PC-3 (cell line): ENCODE measurements at places on chromosomes 4 and X. TPM values are rescaled to one million over a fixed set of nuclear protein-coding genes. Genes with fewer than 3 reads are reported as not detected.

Gene LRIT3
- total RNA-seq: 0.11 TPM in 1 of 2 replicates, not detected in the other

Gene LIMCH1
- total RNA-seq: 19.7 and 27.1 TPM in 2 replicates

Gene CFAP97
- 10.5 and 12.4 TPM in 2 replicates for total RNA-seq

Gene ADGRL3
- total RNA-seq: 0.66 and 0.69 TPM in 2 replicates

Gene MBNL3
- total RNA-seq: 4.4 and 9.7 TPM in 2 replicates

Gene DTHD1
- not detected in 2 replicates for total RNA-seq

Gene CT83
- not detected in 2 replicates for total RNA-seq

Gene DNAAF6
- not detected in 2 replicates for total RNA-seq

Gene PPP2R2C
- total RNA-seq: 7.0 and 9.5 TPM in 2 replicates

Gene SLBP
- 98.3 and 109 TPM in 2 replicates for total RNA-seq

Gene CDS1
- 10.4 and 11.2 TPM in 2 replicates for total RNA-seq

Gene GRID2
- total RNA-seq: 2.2 and 3.5 TPM in 2 replicates

GRCh38 chr4:67038228-67038566, 507.1 kb downstream of the CENPC start:
- H3K36me3 ChIP-seq: no peaks in the 10 kb centered on the region
- no peaks in the 10 kb centered on the region for H3K27me3 ChIP-seq
- peaks cover 15% of the 10 kb centered on the region for H3K4me1 ChIP-seq
- no peak overlapping the region for H3K4me3 ChIP-seq
- no peak overlapping the region for H3K27ac ChIP-seq

DNA sequence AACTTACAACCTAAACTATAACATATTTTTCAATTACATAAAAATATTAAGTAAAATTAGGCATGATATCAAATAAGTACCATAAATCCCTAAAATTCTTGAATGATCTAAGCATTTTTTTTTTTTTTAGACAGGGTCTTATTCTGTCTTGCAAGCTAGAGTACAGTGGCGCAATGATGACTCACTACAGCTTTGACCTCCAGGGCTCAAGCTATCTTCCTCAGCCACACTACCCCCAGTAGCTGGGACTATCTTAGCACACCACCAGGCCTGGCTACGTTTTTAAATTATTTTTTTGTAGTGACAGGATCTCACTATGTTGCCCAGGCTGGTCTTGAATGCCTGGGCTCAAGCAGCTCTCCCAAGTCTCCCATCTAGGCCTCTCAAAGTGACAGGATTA, 1042.3 kb downstream of the FSTL5 start:
- no peak for DNase-seq
- no peak overlapping the region for H3K27ac ChIP-seq
- no peaks in the 10 kb centered on the region for H3K36me3 ChIP-seq
- no peaks in the 10 kb centered on the region for H3K4me1 ChIP-seq
- no peaks in the 10 kb centered on the region for H3K27me3 ChIP-seq

DNA sequence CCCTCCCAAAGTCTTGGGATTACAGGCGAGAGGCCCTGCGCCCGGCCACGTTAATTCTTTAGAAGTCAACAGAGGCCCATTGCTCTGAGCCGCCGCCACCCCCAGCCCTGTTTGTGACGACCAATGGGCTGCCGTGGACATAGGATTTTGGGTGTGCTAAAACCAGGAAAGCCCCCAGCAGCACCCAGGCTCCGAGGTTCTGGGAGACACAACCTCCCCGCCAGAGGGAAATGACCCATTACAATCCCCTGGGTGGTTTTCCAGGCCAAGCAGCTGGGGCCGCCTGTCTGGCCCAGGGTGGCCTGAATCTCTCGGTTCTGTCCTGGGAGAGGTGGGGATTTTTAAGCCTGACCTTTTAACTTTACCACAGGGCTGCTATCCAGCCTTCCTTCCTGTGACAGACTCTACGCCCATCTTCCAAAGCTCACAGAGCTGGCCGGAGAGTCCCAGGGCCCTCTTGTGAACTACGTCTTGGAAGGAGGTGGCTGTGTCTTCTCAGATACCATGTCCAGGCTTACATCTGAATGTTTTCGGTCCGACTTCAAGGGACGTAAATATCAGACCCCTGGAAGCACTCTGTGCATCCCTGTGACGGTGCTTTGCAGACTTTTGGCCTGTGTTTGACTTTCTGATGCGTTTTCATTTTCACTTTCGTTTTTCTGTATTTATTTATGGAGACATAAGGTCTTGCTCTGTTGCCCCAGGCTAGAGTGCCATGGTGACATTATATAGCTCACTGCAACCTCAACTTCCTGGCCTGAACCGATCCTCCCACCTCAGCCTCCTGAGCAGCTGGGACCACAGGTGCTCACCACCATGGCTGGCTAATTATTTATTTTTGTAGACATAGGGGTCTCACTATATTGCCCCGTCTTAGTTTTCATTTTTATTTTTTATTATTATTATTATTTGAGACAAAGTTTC, 36.0 kb downstream of the P2RY8 start:
- DNase-seq: no peak
- H3K27ac ChIP-seq: no peak overlapping the region

DNA sequence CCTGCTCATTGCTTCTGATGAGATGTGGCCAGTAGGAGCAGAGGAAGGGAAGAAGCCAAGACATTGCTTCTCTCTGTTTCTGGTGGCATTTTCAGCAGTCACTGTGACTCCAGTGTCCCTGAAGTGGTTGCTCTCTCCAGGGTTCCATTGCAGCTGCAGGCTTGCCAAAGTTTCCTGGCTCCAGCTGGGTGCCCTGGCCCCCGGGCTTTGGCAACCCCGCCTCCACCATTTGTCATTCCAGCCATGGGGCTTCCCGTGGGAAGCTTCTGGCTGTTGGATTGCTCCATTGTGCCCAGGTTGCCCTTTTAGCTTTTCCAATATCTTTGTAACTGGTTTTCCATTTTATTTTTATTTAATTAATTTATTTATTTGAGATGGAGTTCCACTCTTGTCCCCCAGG, 12.7 kb downstream of the FGFBP1 start:
- no peak overlapping the region for H3K27ac ChIP-seq
- no peaks in the 10 kb centered on the region for H3K36me3 ChIP-seq
- H3K4me3 ChIP-seq: no peak overlapping the region
- peaks cover 15% of the 10 kb centered on the region for H3K4me1 ChIP-seq
- no peaks in the 10 kb centered on the region for H3K27me3 ChIP-seq

- H3K27me3 ChIP-seq: no peaks in the 10 kb centered on the region
- DNase-seq: no peak
- H3K27ac ChIP-seq: no peak overlapping the region
- peaks cover 6% of the 10 kb centered on the region for H3K36me3 ChIP-seq
- H3K4me3 ChIP-seq: peak overlapping the region; percentile 86
Observed at GRCh38 chr4:2961811-2962441, 1.3 kb downstream of the NOP14 start.

- H3K4me3 ChIP-seq: no peak overlapping the region
- peaks cover 24% of the 10 kb centered on the region for H3K4me1 ChIP-seq
- H3K36me3 ChIP-seq: no peaks in the 10 kb centered on the region
- no peaks in the 10 kb centered on the region for H3K27me3 ChIP-seq
- DNase-seq: peak; percentile 81
Observed at GRCh38 chrX:105635794-105636193, 186.5 kb upstream of the NRK start.

GRCh38 chrX:4173743-4174142, 460.3 kb upstream of the PRKX start:
- no peaks in the 10 kb centered on the region for H3K36me3 ChIP-seq
- H3K4me3 ChIP-seq: no peak overlapping the region
- DNase-seq: no peak
- peaks cover 30% of the 10 kb centered on the region for H3K27me3 ChIP-seq
- no peaks in the 10 kb centered on the region for H3K4me1 ChIP-seq

DNA sequence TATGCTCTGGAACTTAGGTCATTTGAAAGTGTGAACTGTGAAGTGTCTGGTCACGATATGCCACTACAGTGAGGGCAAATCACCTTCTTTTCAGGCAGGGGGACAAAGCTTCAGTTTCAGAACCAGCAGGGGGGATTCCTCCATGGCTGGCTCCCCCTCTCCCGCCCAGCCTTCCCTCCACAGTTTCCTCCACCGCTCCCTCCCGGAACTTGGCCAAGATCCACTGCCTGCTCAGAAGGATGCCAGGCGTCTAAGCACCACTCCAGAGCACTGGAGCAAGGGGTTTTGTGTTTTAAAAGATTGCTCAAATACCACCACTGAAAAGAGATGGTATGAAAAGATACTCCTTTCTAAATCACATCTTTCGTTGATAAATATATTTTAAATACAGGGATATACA, 126.9 kb downstream of the ELOVL6 start:
- H3K36me3 ChIP-seq: no peaks in the 10 kb centered on the region
- no peaks in the 10 kb centered on the region for H3K27me3 ChIP-seq
- no peak overlapping the region for H3K4me3 ChIP-seq
- no peak for DNase-seq
- no peak overlapping the region for H3K27ac ChIP-seq

- no peak overlapping the region for H3K4me3 ChIP-seq
- no peaks in the 10 kb centered on the region for H3K27me3 ChIP-seq
- peaks cover 4% of the 10 kb centered on the region; the same call in 1 of the 2 replicates for H3K4me1 ChIP-seq
Observed at GRCh38 chr4:138835832-138836533, 179.6 kb upstream of the NOCT start.

- no peak for DNase-seq
- no peaks in the 10 kb centered on the region for H3K27me3 ChIP-seq
- H3K4me1 ChIP-seq: no peaks in the 10 kb centered on the region
- H3K4me3 ChIP-seq: no peak overlapping the region
- H3K27ac ChIP-seq: no peak overlapping the region
Observed at GRCh38 chrX:32778965-32779364, 432.4 kb downstream of the DMD start.

- H3K4me3 ChIP-seq: peak overlapping the region; percentile 10; the same call in 1 of the 2 replicates
- H3K4me1 ChIP-seq: peaks cover 30% of the 10 kb centered on the region
- H3K36me3 ChIP-seq: no peaks in the 10 kb centered on the region
- no peaks in the 10 kb centered on the region for H3K27me3 ChIP-seq
- peak overlapping the region; percentile 14; the same call in 1 of the 2 replicates for H3K27ac ChIP-seq
Observed at GRCh38 chr4:101835121-101835904, 44.8 kb downstream of the BANK1 start.

- H3K4me1 ChIP-seq: peaks cover 28% of the 10 kb centered on the region
- no peaks in the 10 kb centered on the region for H3K36me3 ChIP-seq
- no peak for DNase-seq
- no peaks in the 10 kb centered on the region for H3K27me3 ChIP-seq
- H3K27ac ChIP-seq: no peak overlapping the region
- no peak overlapping the region for H3K4me3 ChIP-seq
Observed at GRCh38 chr4:42482516-42483327, 85.4 kb downstream of the SHISA3 start.
